AG09309 (cell line): ENCODE measurements at places on chromosomes 1 and 21.

DNA sequence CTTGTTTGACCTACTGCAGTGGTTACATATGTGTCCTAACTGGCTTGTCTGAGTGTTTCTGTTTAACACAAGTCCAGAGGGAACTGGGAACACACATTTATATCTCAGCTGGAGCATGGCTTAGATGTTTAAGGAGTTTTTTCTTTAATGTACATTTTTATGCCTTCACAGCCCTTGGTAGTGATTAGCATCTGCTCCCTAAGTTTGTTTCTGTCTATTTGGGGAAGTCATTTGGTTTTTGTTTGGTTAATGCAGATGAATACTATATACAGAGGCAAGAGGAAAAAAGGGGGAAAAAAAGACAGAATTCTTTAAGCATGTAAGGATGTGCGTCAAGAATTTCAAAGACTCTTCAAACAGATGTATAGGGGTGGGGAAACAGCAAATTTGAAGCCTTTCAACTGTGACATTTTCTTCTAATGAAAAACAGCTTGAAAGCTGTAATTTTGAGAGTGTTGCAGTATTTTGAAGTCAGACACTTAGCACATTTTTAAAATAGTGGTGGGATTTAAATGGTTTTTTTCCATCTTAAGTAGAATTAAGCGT is 15.4 kb downstream of the MACO1 start:
- DNase-seq: no peak

DNA sequence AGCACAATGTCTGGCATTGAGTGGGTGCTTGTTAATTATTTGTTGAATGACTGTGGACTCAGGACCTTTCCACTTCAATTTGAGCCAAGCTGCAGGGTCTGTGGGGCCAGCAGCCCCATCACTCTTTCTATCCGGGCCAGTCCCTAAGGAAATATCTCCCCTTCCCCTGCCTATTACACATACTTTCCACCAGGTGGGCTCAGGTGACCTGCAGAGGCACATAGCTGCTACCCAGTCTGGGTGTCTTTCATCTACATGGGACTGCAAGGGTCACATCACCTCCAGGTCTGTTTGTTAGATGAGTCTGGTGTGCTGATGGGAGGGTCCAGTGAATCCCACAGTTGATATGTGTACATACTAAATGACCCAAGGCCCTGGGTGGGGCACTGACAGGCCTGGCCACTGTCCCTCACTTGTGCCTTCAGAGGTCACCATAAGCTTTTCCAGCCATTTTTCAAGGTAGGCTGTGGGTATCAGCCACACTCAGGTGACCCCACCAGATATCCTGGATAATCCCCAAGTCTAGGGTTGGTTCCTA is 59.5 kb upstream of the KDM4A start:
- DNase-seq: no peak

DNA sequence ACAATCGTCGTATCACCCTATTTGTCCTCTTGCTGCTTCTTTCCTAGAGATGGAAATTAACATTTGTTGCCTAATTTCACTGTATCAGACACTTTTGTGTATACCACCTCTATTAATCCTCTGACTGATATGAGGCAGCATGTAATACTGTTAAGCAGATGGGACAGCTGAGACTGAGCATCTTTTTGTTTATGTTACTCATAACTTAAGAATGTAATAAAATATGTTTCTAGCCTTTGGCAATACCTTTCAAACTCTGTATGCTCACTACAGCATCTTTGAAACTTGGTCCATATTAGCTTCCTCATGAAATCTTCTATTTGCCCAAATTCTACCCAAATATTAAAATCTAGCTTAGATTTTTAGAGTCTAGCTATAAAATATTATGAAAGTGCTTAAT is 2.3 kb downstream of the OR14K1 start:
- no peak for DNase-seq

- DNase-seq: no peak
These were observed 1.9 kb downstream of the AGO1 start for GRCh38 chr1:35884934-35885333.

GRCh38 chr1:183284086-183284485 is 98.0 kb downstream of the LAMC2 start:
- no peak for DNase-seq
